ENCODE measurements at places on chromosomes 1 and 21.
A peak's percentile ranks its signal among the peaks of the same experiment; 100 is the strongest.

- no peak for DNase-seq
Measured at GRCh38 chr1:52436817-52437216, 32.4 kb downstream of the PRPF38A start.

DNA sequence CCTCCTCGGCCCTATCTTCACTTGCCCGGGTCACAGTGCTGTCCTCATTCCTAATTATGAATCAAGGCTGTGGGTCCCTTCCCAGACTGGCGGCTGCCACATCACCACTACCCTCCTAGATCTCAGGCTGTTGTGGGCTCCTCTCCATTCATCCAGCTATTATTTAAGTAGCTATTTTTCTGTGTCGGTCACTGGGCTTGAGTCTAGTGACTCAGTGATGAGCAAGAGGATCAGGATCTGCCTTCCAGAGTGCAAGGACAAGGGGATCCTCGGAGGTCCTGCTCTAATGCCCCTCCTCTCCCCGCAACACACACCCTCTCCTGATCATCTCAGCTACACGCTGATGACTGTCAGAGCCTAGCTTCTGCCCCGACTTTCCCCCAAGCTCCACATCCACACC is 34.1 kb downstream of the CDCP2 start:
- DNase-seq, result no peak

DNA sequence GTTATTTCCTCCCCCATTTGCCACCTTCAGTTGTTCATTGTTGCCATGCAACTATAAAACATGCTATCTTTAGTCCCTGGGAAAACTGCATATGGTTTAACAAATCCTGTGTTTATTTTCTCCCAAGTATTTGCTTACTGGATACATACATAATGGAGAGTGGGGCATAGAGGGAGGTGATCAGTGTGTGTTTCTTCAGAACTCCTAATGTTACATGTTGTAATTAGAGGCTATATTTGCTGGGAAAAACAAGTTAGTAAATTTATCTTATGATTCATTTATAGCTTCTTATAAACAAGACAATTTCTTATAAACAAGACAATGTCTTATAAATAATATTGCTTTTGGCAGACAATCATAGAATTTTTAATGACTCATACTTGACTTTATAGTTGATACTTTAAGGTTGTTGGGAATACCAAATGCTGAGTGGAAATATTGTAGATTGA is 7.3 kb upstream of the GIPC2 start:
- DNase-seq, result no peak

GRCh38 chr21:32338209-32338921 is 39.7 kb downstream of the MRAP start:
- no peak for DNase-seq

GRCh38 chr1:28354121-28354520 is 15.4 kb upstream of the PHACTR4 start:
- DNase-seq, result no peak

GRCh38 chr1:160704250-160704649 is 7.4 kb downstream of the CD48 start:
- no peak for DNase-seq

DNA sequence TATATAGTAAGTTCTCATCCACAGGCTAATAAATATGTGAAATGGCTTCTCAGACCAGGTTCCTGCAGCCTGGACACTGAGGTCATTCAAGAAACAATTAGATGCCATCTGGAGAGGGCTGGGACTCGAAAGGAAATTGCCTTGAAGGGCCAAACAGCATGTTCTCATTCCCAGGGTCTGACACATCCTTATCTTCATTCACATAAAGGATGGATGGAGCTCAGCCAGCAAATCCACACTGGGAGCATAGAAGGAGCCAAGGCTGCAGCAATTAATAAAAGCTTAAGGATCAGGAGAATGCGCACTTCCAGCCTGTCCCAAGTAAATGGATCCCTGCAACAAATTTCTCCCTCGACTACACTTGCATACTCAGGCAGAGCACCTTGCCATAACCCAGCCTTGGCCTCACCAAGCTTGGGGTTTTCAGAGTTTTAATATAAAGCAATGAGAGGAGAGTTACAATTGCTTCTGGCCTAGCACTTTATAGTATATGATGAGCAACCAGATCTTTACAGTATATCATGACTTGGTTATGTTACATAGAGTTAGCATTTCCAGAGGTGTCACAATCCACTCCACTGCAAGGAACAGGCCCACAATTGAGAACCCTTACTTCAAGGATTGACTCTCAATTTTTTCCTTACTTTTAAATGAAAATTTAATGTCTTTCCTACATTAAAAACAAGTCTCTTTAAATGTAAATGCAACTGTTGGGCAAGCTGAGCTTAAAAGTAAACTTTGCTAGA is 55.9 kb downstream of the BCAR3 start:
- DNase-seq, result no peak

DNA sequence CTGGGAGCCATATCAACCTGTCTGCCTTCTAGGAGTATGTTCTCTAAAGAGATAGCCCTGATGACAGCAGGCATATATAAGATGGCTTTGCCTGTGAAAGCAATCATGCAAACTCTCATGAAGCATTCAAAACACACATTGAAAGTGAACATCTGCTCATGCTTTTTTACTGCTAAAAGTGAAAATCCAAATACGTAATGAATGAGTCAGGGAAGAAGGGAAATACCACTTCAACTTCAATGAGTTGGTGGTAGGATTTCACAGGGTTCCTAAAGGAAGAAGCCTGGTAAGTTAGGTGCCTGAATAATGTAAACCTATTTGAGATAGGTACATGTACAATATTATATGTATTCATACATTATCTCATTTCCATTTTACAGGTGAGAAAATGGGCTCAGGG is 50.5 kb upstream of the SLFNL1 start:
- no peak for DNase-seq

DNA sequence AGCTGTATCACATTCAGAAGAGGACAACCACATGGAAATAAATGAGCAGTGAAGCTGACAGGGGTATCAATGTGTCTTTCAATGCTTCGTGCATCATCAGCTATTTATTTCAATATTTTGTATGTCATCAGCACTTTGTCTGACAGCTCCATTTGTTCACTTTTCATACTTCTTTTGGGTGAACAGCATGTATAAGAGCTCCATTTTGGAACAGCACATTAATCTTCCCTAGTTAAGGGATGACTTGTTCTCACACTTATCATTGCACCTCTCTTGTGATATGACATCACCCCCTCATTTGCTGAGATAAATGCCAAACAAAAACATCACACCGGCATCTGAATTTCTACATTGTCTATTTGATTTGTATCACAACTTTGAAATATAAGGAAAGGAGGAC is 190.6 kb upstream of the SAMSN1 start:
- no peak for DNase-seq

DNA sequence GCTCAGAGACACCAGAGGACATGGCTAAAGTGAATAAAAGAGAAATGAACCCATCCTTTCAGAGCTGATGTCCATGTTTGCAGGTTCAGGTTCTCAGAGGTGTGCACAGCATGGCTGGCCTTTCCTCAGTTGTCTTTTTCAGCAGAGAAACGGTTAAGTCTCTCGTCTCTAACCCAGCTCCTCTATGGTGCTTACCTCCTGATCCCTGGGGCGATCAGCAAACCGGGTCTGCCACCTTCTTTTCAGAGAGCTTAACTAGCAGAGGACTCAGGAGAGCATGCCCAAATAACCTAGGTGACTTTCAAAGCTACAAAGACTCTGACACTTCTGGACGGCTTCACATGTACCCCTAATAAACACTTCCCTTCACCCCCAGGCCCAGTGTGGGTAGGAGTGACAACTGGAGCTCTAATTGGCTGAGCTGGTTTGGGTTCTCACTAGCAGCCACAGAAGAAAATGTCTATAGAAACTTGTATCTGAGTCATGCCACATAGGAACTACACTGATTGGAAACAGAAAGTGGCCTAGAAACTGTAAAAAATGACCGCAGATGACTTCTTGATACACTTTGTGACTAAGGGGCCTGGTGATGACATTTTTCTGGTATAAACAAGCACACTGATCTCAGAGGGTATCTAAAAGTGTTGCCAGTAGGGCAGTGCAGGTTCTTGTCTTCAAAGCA is at the start of gene AIM2:
Gene AIM2, minus strand, starts transcription at position 329 of the 682 bp plus-strand sequence. CDS start 3,267 bp downstream, outside the sequence.
- DNase-seq, result peak; percentile 76

DNA sequence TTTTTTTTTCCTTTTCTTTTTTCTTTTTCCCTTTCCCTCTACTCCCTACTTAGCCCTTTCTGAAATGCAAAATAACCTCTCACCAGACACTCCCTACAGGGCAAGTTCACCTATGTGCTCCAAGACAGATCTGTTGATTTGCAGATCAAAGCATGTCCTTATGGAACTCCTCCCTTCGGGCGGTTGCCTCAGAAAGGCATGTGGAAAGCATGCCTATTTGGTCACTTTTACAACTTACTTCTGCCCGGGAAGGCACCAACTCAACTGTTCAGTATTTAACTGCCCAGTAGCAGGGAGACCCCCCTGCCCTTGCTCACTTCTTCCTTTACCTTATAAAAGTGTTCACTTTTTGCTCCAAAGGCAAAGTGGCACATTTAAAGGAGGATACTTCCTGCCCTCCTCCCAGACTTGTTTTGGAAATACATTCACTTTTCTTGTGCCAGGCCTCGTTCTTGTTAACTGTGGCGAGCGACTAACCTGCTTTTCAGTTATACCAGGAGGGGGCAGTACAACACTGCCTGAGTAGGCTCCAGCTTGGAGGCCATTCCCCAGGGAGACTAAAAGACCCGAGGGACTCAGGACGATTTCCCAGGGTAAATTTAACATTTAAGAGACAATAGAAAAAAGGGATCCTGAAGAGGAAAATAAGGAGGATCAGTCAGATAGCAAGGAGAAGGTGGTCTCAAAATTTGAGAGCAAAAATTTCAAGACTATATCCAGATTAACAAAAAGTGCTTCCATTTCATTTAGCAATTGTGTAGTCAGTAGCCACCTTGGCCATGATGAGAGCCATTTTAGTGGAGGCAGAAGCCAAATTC is 12.3 kb upstream of the SLAMF7 start:
- DNase-seq, result no peak

DNA sequence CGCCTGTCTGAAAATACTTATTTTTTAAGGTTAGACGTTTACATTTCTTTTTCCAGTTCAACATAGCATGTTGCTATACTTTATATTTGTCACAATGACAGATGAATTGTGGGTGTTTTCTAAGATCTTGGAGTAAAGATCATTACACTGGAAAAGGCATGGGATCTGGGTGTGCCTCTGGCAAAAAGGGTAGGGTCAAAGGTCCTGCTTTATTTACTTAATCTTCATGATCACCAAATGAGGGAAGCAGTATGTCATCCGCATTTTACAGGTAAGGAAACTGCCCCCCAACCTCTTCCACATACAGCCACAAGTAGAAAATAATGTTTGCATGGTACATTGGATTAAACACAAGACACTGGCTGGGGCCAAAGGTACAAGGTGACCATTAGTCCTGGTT is 12.5 kb upstream of the SMPDL3B start:
- DNase-seq, result no peak

DNA sequence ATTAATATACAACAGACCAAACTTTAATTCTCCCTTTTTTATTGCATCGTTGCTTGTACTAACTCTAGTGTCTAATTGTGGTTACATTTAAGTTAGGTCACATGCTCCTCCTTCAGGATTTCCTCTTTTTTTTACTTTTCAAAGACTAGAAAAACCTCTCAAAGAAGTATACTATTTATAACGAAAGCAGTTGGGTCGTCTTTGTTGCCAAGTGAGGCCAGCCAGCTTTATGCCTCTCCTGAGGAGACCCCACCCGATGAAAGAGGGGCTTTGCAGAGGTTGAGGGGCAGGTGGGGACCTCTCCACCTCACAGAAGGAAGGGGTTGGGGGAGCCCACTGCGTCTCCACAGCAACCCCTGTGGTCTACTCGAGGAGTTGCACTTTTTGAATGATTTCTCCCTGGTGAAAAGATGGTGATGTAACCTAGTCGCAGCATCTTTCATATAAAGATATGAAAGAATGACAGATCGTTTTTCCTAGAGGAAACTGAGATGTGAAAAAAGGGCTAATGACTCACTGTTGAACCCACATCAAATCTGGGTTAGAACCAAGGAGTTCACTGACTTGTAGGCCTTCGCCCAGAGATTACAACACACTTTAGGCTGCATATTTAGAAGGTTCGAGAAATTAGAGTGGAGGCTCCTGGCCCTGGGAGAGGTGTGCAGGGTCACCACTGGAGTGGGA is 6.4 kb downstream of the TGFB2 start:
- DNase-seq, result peak; percentile 74

GRCh38 chr1:204254031-204254661 is 40.4 kb upstream of the GOLT1A start:
- no peak for DNase-seq

- peak; percentile 58 for DNase-seq
Measured at GRCh38 chr1:87449348-87449963, 120.8 kb downstream of the LMO4 start.

- no peak for DNase-seq
Measured at GRCh38 chr1:107135463-107135862, 5.4 kb upstream of the NTNG1 start.

- no peak for DNase-seq
Measured at GRCh38 chr1:238487931-238488330, 597.2 kb upstream of the ZP4 start.

GRCh38 chr1:2247760-2248126 is 19.6 kb downstream of the SKI start:
- DNase-seq, result no peak

- no peak for DNase-seq
Measured at GRCh38 chr1:159867664-159868026, 5.2 kb upstream of the VSIG8 start.

GRCh38 chr1:71045463-71046028 is 2.1 kb downstream of the PTGER3 start:
- no peak for DNase-seq

GRCh38 chr1:119506941-119507340 is at the start of gene HSD3B1:
TSS of gene HSD3B1 (plus strand) at chr1:119507210. CDS start at chr1:119507477, 267 bp downstream.
- DNase-seq, result no peak

DNA sequence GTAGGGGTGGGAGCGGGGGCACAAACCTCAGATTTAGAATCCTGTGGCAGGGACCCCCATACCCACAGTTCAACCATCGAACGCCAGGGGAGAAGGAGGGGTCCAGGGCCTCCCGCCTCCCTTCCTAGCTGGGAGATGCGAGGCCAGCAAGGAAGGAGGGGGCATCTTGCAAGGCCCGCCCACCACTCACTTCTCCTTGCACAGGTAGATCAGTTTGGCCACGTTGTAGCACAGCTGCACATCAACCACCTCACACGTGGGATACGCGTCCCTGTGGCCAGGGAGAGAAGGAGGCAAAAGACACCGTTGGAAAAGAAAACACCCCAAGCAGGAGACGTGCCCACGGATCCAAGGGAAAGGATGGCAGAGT is 19.6 kb downstream of the TMEM63A start:
- no peak for DNase-seq

- peak; percentile 44 for DNase-seq
Measured at GRCh38 chr1:2977886-2978611, 43.2 kb upstream of the ACTRT2 start.

DNA sequence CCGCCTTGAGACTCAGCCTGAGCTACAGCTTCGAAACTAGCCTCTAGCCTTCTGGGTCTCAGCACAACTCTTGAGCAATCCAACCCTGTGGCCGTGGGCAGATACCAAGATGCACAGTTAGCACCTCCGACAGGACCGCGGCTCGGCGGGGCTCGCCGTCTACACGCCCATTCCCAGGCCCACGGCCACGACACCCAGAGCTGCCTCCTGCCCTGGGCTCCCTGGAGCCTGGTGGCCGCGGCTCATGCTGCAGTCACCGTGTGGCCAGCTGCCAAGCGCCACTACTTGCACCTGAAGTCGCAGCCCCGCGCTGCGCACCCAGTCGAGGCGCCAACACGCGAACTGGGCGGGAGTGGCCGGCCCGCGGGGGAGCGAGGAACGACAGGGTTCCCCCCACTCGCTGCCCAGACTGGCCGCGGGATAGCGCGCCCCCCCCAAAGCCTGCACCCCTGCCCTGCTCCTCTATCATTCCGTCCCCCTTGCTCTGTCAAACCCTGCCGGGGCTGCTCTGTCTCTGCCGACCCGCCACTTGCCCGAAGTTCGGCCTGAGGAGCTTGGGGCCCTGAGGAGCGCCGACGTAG is 729 bp upstream of the CDCA8 start:
- no peak for DNase-seq

- no peak for DNase-seq
Measured at GRCh38 chr1:46528297-46528955, 23.0 kb downstream of the KNCN start.

Data from activated CD8-positive, alpha-beta memory T cell treated with anti-CD3 and anti-CD28 coated beads for 24 hours (primary cell).